ENCODE measurements at places on chromosomes 11 and 22.

GRCh38 chr22:38271927-38272372 is 860 bp downstream of the TMEM184B start:
- DNase-seq: no peak

DNA sequence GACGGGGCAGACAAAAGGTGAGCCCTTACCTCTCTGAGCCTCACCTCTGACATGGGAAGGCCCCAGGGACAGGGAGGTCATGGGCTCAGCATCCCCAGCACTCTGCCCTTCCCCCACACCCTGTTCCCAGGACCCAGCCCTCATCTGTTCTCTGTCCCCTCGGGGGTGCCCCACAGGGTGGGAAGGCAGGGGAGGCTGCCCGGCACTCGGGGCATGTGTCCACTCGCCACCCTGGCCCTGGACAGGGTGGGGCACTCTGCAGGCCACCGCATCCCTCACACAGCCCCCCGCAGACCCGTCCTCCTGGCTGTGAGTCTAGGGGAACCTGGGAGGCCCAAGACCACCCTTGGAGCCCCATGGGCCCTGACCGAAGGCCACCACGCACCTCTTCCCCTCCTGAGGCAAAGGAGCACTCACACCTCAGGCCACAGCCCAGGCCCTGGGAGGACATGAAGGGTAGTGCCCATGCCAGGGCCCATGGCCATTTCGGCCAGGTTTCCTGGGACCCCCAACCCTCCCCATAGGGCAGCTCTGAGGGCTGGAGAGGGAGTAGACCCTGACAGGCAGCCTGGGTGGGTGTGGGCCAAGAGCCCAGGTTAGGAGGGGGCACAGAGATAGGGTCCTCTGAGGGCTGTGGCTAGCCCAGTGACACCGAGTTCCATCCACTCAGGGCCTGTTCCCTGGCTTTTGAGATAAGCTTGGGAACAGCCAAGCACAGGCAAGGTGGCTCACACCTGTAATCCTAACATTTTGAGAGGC is 193.1 kb downstream of the IGLL1 start:
- no peak for DNase-seq

- DNase-seq: no peak
These were observed 21.9 kb downstream of the CASP12 start for GRCh38 chr11:104876324-104876723.

DNA sequence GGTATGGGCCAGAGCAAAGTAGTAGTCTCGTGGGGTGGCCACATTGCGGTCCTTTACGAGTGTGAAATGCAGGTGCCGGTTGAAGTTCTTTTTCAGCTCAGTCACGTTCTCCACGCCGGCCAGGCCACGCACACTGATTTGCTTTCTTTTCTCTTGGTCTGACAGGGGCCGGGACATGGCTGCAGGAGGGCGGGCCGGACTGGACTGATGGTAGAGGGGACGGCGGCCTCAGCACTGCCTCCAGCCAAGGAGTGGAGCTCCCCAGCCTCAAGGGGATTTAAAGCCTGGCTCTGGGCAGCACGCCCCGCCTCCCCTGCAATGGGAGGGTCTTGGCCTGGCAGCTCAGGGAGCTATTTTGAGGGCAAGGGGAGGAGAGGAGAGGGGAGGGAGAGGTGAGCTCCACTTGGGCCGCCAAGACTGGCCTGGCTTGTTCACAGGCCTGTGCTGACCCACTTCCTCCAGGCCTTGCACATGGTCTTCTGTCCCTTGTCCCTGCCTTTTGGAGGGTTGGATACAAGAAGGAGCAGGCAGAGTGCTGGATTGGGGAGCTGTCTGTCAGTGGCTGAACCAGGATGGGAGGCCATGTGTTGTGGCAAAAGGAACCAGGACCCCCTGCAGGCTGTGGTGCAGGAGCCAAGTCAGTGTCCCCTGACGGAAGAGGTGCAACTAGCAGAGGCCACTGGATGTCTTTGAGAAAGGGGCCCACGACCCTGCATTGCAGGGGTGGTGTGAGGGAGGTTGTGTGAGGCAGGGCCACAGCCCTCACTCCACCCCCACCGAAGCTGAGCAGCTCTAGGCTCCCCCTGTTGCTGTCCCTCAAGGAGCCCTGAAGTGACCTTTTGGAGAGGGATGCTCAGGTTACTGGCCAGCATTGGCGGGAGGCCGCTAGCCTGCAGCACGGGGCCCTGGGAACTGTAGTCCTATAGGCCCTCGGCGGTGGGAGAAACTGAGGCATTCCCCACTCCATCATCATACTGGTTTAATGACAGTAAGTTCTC is at the start of gene PYGM:
Gene PYGM (minus strand): TSS at position 253 of the 998 bp plus-strand sequence. CDS start 76 bp downstream, at position 177.
- DNase-seq: no peak

GRCh38 chr22:26241361-26241760 is 72.1 kb downstream of the SEZ6L start:
- DNase-seq: no peak

DNA sequence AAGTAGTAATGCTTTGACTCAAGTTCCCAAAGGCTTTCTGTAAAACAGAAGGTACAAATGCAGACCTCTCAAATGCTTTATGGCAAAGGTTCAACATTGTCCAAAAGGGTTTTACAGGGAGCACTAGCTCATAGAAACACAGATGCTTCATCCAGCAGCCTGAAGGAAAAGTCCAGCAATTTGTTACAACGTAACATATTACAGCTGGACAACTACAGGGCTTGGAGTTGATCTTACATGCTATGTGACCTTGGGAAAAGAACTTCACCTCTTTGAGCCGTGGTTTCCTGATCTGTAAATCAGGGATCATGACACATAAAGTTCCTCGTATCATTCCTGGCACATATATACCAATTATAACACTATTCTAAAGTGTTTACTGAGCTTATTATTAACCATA is 84.9 kb downstream of the DDIAS start:
- DNase-seq: no peak

- DNase-seq: no peak
These were observed 8.2 kb upstream of the TSSC4 start for GRCh38 chr11:2392241-2392959.

Measured in GM19239 (cell line).